Omental fat pad (tissue), 4 donors: ENCODE measurements at places on chromosomes 3 and 15.

- DNase-seq = no peak
These were observed 921 bp downstream of the FBXL2 start for GRCh38 chr3:33278163-33278562.

GRCh38 chr15:39874890-39875549 is 45.0 kb downstream of the GPR176 start:
- DNase-seq = no peak

DNA sequence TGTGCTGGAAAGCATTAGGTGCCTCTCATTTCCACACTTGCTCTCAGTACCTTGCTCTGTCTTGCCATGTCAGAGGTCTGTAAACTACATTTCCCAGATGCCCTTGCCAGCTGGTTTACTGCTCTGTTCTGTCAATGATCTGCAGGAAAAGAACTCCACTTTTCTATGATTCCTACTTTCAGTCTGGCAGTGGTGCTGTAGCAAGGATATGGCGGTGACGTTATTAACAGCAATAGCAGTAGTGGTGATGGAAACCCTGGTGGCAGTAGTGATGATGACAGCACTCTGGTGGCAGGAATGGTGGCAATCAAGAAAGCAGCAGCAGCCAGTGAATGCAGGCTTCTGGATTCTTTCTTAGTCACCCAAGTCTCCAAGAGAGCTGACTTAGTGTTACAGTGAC is 665.2 kb downstream of the DIPK2A start:
- no peak for DNase-seq

- DNase-seq = no peak
These were observed 731 bp downstream of the ZNF710 start for GRCh38 chr15:90001683-90002427.

GRCh38 chr3:185172086-185173049 is 19.5 kb upstream of the C3orf70 start:
- DNase-seq = no peak

GRCh38 chr3:140766465-140766864 is 88.6 kb downstream of the TRIM42 start:
- no peak for DNase-seq

DNA sequence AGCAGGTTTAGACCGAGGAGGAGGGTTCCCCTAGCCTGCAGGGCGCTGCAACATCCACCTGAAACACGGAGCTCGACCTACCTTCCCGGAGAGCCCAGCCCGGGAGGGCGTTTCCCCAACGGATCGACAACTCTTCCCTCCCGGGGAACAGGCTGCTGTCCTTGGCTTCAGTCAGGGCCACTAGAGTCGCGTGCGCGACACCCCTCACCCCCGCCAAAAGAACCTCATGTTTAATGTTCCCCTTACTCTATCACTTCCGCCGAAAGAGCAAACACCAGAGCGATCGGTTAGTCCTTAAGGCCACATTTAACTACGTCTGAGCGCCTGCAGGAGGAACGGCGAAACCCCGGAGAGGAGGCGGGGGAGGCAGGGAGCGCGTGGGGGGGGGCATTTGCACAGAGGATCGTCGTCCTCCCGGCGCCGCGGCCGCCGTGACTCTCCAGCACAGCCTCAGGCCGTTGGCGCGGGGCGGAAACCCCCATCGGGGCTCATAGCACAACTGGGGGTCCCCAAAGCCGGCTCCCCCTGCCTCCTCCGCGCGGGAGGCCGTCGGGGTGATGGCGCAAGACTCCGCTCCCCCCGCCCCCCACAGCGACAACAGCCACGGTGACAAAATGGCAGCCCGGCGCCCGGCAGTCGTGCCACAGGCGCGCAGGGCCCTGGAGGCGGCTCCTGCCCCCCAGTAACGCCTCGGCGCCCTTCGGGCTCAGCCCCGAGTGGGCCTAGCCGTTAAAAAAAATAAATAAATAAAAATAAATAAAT is 3.2 kb downstream of the ANP32A start:
- DNase-seq = no peak

GRCh38 chr3:181558870-181559269 is 152.9 kb upstream of the SOX2 start:
- no peak for DNase-seq

DNA sequence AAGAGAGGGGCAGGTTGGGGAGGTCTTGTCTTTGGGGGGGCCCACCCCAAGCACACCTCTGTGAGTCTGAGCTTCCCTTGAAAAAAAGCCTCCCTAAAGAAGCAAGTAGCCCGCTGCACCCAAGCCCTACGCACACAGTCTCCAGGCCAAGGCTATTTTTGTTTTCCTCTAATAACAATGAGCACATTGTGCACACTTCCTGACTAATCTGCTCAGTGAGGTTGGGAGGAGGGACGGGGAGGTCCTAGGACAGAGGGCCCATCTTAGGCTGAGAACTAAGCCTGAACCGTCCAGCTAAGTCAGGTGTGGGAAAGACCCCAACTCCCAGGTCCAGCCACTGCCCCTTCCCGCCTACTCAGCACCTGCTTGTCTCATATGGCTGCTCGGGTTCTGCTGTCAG is 87.2 kb downstream of the HMG20A start:
- DNase-seq = no peak

GRCh38 chr15:60126661-60127060 is 122.5 kb downstream of the FOXB1 start:
- DNase-seq = no peak

DNA sequence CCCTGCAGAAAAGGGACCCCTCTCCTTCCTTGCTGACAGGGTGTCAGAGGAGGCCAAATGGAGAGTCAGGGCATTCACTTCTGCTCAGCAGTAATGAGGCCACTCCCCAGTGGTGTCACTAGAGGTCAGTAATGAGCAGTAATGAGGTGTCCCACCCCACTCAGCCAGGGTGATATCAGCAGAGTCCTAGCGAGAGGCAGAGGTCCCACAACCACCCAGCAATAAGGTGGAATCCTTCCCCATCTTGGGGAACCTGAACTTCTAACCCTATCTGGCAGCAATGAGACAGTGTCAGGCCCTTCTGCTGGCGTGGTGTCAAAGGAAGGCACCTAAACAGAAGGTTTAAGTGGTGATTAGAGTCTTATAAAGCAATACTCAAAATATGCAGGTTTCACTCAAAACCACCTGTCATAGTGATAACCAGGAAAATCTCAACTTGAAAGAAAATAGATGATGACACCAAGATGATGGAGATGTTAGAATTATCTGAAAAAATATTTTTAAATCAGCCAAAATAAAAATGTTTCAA is 12.9 kb downstream of the OCA2 start:
- no peak for DNase-seq
